Activated CD8-positive, alpha-beta memory T cell treated with anti-CD3 and anti-CD28 coated beads for 4 hours (primary cell): ENCODE measurements at places on chromosomes 11 and 22.

DNA sequence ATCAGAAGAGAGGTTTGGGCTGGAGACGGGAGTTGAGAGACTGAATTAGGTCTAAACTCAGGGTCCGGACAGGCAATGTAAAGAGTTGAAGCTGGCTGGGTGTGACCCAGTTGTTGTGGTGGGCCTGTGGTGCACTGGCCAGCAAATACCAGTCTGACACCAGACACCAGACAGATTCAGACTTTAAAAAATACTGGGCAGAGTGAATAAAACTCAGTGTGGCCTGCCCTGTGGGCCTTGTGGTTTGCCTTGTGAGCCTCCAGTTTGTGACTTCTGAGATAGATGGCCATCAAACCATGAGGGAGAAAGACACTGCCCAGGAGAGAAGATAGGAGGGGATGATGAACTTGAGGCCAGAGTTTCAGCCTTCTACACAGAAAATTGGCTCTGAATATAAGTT lies 25.8 kb downstream of the RCN1 start:
- no peak for DNase-seq

DNA sequence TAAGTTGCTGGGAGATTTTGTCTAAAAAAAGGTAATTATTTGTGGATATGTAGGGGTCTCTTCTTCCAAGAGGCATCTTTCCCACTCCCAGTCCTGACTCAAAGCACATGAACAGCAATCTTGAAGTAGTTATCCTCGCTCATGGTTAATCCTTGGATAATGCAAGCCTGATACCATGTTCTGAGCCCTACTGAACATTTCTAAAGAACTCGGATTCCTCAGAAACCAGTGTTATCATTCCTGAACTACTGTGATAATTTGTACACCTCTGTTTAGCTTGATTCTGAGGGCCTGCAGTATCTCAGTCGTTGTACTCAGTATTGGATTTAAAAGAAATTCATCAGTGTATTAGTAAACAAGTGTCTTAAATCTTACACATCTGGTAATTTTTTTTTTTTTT lies 22.3 kb upstream of the RCE1 start:
- DNase-seq = no peak

- no peak for DNase-seq
These were observed 64.1 kb downstream of the C11orf87 start for GRCh38 chr11:109486129-109486528.

DNA sequence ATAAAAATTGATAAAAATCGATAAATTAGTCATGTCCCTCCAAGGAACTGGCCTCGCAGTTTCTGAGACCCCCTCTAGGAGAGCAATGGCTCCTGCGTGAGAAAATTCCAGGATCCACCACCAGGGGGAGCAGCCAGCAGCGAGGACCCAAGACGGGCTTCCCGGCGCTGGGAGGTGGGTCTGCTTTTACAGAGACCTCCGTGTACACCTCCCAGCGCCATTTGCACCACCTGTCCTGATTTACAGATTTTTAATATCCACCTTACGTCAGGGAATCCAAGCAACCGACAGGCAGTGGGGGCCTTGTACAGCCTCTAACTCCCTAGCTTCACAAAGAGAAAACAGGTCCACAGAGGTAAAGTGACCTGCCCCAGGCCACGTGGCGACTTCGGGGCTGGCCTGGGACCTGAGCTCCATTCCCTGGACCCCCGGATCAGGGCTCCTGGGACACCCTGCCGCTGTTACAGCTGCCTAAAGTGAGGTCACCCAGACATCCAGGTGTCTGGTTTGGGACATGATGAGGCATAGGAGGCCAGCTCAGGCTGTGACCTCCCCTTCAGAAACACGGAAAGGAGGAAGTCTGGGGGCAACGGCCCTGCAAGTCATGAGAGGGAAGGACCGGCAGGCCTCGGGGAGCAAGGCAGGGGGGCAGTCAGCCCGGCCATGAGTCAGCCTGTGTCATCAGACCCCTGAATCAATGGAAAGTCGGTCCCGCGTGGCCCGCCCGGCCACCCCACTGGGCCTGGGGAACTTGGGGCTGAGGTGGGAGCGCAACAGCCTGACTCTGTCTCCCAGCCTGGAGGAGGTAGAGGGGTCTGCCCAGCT lies 3.5 kb downstream of the OSM start:
- DNase-seq = peak; percentile 68

GRCh38 chr11:117738246-117738957 lies 58.6 kb downstream of the DSCAML1 start:
- no peak for DNase-seq

- no peak for DNase-seq
These were observed 38.9 kb downstream of the RELT start for GRCh38 chr11:73414977-73415651.

DNA sequence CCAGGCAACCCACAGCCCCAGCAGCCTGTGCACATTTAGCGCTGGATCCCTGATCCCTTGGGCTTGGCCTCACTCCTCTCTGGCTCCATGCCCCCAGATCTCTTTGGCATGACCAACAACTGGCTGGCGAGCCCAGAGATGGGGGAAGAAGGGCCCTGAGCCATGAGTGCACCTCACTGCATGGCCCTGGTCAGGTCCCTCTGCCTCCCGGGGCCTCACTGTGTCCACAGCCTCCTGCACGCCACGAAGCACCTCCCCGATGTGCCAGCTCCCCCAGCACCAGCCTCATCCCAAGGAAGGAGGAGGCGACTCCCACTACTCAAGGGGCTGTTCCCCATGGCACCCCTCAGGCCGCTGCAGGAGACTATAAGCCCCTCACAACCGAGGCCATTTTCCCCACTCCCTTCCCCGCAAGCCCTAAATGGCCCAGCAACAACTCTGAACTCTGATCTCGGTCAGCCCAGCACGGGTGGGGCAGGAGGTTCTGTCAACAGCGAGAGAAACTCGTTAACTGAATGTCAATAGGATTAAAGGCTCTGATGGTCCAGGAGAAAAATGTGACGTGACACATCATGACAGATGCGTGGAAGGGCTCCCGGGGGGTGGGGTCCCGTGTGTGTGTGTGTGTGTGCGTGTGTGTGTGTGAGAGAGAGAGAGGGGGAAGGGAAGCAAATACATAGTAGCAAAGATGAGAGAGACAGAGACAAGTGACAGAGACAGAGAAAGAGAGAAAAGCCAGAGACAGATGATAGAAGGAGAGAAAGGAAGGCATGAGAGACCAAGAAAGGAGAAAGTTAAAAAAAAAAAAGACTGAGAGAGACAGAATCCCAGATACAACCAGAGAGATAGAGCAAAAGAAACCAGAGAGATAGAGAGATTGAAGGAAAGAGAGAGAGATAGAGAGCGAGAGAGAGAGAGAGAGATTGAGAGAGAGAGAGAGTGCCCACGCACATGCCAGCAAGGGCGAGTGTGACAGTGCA lies 28.4 kb upstream of the SYT7 start:
- DNase-seq = no peak

DNA sequence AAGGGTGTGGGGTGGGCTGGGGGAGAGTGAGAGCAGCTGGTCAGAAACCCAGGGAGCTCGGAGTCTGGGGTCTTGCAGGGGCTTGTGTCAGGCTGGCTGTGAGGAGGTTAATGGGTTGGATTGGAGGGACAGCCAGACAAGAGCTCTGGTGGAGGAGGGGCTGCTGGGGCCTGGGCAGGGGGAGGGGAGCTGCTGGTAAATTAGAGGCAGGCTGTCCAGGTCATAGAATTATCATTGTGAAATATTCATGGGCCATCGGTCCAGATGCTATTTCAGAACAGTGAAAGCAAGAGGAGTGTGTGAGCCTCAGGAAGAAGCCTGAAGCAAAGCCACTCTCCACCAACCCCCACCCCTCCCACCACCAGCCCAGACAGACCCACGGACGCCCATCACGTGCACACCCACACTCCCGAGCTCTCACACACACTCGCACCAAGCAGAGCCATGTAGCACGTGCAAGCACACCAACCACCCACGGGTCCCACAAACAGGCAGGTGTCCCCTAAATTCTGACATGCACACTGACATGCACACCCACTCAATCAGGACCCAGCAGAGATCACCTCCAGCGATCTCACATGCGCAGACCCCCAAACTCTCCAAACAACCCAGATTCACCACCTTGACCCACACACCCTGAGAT lies 18.8 kb downstream of the RTN4RL2 start:
- no peak for DNase-seq

DNA sequence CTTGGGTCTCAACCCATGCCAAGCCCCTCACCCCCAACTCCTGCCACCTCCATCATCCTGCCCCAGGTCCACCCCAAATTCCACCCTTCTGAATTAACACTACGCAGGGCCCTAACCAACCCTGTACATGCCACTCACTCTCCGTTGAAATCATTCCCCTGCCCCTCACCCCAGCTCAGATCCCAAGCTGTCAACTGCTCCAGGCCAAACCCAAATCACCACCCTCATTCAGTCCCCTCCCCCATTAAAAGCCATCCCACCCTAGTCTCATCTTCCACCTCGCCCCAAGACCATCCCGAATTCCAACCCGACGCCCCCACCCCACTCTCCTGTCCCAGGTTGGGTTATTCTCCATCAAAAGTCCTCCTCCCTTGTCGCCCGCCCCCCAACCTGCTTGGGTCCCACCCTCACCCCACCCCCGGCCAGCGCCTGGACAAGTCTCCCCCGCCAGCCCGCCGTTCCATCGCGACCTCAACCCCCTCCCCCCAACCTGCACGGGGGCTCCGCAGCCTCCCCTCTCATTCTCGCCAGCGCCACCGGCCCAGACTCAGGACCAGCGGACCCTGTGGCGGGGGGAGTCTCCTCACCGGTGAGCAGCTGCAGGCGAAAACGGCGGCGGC lies 466 bp downstream of the FAM168A start:
- DNase-seq = no peak

- no peak for DNase-seq
These were observed 106.4 kb downstream of the CASP12 start for GRCh38 chr11:104791896-104792295.

GRCh38 chr11:35717043-35717442 lies 54.5 kb downstream of the TRIM44 start:
- DNase-seq = no peak

DNA sequence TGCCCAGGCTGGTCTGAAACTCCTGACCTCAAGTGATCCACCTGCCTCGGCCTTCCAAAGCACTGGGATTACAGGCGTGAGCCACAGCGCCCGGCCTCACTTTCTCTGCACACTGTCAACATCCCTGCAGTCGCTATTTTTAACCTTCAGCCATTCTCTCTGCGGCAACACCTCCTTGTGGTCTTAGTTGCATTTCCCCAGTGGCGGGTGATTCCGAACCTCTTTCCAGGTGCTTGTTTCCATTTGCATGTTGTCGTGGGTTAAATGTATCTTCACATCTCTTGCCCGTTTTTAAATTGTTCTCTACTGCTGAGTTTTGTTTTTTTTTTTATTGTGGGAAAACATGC lies 2.2 kb upstream of the SCT start:
- no peak for DNase-seq

DNA sequence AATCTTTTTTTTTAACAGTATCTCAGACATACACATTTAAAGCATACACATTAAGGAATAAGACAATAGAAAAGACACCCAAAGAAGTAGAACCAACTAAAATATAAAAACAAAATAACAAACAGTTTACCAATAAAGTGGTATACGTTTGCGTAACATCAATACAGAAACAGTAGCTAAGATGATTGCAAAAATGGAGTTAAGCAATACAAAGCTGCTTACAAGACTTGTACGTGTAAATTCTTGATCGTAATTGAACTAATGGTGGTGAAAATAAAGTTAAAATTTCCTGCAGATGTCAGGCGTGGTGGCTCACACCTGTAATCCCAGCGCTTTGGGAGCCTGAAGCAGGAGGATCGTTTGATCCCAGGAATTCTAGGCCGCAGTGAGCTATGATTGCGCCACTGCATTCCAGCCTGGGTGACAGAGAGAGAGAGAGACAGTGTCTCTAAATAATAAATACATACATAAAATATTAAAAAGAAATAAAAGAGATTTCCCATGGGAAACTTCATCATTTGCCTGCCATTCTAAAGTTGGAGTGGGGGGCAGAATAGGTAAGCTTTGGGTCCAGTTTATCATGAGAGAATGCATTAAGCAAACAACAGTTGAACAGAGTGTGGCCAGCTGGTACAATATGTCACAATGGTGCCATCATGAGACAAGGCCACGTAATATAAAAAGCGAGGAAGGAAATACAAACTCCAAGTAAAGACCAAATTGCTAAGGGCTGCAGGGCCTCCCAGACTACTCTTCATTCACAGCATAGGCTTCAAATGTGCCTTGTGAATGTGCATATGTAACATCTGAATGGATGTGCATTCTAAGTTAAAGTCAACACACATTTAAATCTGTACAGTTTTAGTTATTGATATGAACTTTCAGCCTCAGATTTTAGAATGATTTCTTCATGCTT lies 38.9 kb upstream of the EED start:
- DNase-seq = no peak

- no peak for DNase-seq
These were observed 132.7 kb downstream of the CASP12 start for GRCh38 chr11:104765401-104766095.

- DNase-seq = no peak
These were observed 3.0 kb downstream of the INSC start for GRCh38 chr11:15117751-15118150.
